ENCODE measurements at places on chromosomes 2 and 18.

DNA sequence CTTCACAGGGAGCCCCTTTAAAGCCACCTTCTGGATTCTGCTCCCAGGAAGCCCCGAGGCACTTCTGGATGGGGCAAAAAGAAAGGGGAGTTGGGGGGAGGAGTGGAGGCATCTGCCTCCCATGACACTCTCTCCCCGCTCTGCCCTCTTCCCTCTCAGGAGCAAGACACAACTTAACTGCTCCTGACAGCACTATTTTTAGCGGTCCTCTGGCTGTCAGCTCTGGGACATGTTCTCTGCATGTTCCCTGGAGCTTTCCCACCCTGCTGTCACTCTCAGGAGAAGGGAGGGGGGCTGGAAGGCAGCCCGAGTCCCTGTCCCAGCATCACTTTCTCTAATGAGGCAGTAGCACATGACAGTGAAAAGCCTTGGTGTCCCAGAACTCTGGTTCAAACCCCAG, 32.3 kb downstream of the PLB1 start:
- peak; percentile 30 for DNase-seq

GRCh38 chr2:11004199-11004598, 92.5 kb downstream of the KCNF1 start:
- DNase-seq, result no peak

DNA sequence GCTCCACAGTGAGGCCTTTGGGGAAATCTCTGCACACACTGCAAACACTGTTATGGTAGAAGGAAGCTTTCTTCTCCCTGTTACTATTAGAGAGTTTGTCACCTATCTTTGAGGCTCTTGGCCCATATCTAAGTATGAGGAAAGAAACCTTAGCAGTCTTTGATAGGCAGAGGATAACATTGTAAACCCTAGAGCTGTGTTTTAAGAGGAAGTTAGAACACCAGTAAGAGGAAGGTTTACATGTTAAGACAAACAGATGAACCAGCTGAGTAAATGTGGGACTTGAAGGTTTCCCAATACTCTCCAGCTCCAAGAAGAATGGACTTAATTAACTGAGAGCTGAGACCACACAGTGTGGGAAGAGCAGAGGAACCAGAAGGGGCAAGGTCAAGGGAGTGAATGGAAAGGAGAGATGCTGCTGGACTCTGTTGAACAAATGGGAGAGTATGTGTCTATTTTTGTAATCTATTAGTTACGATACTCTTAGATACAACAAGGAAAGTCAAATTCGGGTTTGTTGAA, 257.0 kb downstream of the DPP10 start:
- no peak for DNase-seq

- no peak for DNase-seq
Observed at GRCh38 chr18:14908541-14908940, 160.6 kb downstream of the ANKRD30B start.

DNA sequence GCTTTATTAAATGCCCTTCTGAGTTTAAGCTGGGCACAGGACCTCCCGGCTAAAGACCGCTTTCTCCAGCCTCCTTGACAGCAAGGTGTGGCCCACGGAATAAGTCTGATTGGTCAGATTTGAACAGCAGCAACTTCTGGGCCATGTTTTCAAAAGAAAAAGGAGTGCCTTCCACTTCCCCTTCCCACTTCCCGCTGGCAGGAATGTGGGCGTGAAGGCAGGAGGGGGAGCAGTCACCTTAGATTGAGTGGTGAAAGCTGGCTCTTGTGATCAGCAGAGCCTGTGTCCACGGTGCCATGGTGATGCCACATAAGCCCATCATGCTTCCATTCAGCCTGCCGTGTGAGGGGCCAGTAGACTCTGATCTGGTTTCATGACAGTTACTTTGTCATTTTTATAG, 136.6 kb upstream of the GLI2 start:
- DNase-seq, result no peak

GRCh38 chr18:3710712-3711301, 260.8 kb downstream of the TGIF1 start:
- no peak for DNase-seq

- DNase-seq, result no peak
Observed at GRCh38 chr18:10141559-10141958, 227.7 kb downstream of the VAPA start.

GRCh38 chr18:41906528-41907146, 48.4 kb upstream of the PIK3C3 start:
- peak; percentile 51 for DNase-seq

DNA sequence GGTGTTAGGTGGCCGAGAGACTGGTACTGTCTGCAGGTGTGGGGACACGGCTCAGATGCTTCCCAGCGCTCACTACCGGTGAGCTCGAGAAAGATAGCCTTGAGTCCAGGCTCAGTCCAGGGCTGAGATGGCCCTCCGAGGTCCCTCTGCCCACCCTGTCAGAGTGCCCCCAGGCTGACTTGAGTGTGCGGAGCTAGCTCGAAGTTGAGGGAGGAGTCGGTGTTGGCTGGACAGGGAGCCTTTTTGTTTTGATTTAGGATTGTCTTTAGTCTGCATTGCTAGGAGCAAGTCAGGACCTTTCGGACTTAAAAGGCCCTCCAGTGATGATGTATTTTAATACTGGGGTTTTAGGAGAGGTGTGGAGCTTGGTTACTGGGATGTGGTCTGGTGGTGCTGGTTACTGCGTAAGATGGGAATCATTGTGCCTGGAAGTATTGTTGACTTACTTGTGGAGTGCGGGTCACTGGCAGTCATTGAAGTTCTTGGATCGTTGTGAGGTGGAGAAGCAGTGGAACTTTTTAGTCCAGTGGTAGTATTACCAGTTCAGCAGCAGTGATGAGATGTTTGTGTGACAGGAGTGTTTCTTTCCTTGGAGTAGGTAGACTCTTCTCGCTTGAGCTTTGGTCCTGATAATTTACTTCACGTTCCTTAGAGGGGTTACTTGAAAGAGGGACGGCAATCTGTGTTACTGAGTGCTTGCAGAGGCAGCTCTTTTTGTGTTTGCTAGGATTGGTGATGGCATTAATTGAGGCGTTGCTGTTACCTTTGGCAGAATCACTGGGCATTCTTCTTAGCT, 633 bp downstream of the KIAA1328 start:
- no peak for DNase-seq

GRCh38 chr18:76953156-76953555, 130.8 kb downstream of the ZNF236 start:
- DNase-seq, result no peak

- DNase-seq, result no peak
Observed at GRCh38 chr18:11663439-11664029, 25.5 kb upstream of the GNAL start.

- no peak for DNase-seq
Observed at GRCh38 chr2:168458139-168458538, 2.1 kb downstream of the CERS6 start.

DNA sequence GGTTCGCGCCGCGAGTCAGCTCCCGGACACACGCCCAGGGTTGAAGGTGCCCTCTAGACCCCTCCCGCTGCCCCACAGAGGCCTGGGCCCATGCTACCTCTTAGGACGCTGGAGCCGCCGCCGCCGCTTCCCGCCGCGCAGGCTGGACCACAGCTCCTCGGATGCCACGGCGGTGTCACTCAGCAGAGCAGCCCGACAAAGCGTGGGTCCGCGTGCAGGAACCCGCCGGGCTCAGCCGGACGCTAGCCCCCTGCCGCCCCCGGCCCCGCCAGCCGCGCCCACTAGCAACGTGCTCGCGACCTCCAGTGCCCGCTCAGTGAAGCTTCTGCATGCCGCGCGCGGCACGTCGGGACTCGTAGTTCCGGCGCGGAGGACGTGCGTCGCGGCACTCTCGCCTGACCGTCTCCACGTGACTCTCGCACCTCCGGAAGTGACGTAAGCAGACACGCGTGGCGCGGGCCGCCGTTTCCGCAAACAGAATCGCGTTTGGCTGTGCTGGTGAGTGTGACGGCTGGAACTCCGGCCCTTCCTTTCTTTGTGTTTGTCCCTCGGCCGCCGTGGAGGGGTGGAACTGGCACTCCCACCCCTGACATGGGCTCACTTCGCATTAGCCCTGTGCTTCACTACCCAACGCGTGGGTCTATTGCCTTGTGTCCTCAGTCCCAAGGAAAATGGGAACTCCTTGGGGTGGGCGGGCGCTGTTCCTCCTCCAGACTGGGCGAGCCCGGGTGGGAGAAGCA, at the start of the genes FAM210A and RNMT:
FAM210A (minus strand) TSS at position 327 of the 740 bp plus-strand sequence. CDS start 44,481 bp downstream, outside the sequence.
RNMT (plus strand) TSS at position 442 of the 740 bp plus-strand sequence. CDS start 4,845 bp downstream, outside the sequence.
- peak; percentile 96 for DNase-seq

GRCh38 chr18:67509741-67510391, 6.7 kb downstream of the DSEL start:
- DNase-seq, result no peak

DNA sequence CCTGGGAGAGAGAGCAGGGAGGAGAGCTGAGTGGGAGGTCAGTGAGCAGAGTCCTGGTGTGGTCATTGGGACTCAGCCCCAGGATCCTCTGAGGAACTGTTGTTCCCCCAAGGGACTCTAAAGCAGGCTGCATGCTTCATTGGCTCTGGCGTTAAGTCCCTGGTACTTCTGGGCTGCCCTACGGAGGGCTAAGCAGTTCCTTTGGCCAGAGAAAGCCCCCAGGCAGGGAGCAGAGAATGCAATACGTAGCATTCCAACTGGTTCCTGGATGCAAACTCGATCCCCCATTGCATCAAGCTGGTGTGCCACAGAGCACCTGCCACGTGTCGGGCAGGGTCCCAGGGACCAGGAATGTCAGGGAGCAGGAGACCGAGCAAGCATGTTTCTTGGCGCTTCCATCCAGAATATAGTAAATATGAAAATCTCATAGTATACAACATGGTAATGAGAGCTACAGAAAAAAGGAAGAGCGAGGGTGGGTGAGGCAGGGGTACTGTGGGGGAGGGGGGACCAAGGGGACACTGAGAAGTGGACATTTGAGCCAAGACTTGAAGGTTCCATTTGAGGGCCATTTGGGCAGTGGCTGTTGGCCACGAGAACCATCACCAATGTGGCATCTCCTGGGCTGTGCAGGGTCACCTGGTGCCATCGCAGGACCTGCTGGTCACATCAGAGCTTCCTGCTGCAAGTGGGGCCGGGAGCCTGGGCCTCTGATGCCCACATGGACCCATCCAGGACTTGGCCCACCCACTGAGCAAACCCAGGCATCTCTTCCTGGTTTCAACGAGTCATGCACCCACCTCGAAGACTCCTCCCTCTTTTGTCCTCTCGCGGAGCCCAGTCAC, 160.4 kb downstream of the ASB1 start:
- no peak for DNase-seq

GRCh38 chr2:160353166-160353565, 140.4 kb downstream of the RBMS1 start:
- no peak for DNase-seq

DNA sequence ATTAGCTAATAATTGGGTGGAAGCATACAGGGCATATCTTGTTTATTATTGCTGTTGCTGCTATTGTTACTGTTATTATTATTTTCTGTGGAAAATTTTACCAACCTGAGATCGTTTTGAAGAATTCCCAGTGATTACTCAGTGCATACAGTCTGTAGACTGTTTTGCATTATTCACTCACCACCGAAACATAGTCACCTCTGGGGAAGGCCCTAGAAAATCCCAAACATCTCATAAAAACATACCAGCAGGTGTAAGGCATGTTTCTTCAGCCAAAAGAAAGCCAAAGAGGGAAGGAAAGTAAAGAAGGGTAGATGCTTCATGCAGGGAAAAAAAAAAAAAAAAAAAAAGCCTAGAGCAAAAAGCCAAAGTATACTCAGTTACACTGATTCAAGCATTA, 647.7 kb downstream of the BCL11A start:
- DNase-seq, result no peak

GRCh38 chr2:232876161-232876977, 6.3 kb downstream of the SNORC start:
- peak; percentile 73 for DNase-seq

DNA sequence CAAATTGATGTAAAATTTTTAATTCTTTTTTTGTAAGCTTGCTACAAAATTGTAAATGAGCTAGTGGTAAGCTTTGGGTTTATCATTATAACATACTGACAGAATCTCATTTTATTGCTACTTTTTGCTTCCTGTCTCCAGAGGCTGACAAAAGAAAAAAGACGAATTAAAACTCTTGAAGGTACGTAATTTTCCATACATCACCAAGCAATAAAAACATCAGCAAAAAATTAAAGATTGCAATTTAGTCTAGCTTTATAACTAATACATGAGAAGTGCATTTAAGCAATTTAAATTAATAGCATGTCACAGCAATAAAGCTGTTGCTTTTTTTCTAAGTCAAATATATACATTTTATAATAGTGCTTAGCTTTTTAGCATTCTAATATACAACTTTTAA, 94.6 kb upstream of the SNTG2 start:
- DNase-seq, result no peak

Measured in retina (tissue), 1 donor.